ENCODE measurements at places on chromosomes 7 and 10.
A peak's percentile ranks its signal among the peaks of the same experiment; 100 is the strongest.

GRCh38 chr7:132735476-132735875 is 159.2 kb upstream of the PLXNA4 start:
- DNase-seq = peak; percentile 61

DNA sequence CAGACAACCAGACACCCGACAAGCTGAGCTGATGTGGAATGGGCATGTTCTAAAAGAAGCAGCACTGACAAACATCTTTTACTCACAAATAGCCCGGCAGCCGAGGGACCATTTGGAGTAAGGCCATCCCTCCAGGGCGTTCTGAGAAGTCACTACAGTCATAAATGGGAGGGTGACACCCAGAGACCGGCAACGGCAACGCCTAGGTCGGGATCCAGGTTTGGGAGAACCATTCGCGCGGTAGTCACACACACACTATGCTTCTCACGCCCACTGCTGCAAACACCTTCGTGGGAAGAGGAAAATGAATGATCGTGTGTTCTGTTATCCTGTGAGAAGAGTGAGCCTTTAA is 9.8 kb downstream of the TNS3 start:
- DNase-seq = no peak

DNA sequence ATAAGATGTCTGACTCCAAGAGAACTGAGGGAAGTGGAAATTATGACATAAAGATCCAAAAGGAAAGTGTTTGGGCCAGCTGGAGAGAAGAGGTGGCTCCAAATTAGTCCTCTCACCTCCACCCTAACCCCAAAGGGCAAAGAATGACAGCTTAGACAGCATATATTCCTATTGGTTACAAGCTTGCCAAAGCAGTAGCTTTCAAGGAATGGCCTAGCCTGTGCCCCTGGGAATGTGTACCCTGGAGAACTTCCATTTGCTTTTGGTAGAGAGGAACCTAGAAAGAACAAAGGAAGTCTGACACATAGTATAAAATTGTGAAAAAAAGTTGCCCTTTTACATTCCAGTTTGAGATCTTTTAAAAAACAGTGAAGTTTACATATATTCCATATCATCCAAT is 11.2 kb upstream of the NRG3 start:
- DNase-seq = no peak

- DNase-seq = no peak
These were observed 12.8 kb downstream of the SFXN2 start for GRCh38 chr10:102727037-102727818.

DNA sequence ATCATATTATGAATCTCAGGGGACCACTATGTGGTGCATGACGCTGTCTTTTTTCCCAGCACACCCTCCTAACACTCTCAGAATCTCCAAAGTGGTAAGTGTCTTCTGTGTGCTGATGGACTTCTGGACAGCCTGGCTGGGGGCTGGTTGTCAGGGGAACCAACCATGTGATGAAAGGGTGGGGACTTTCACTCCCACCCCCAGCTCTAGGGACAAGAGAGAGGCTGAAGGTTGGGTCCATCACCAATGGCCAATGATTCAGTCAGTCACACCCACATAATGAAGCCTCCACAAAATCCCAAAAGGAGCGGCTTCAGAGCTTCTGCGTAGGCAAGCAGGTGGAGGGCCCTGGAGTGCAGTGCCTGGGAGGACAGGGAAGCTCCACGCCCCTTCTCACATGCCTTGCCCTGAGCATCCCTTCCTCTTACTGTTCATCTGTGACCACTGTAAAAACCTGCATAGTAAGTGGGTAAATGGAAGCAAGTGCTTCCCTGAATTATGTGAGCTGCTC is 44.6 kb downstream of the RASGEF1A start:
- no peak for DNase-seq

- no peak for DNase-seq
These were observed 44.9 kb downstream of the MYPN start for GRCh38 chr10:68154211-68154497.

Measured in kidney glomerular epithelial cell (primary cell).